ENCODE measurements at places on chromosomes 11 and 22. TPM values are rescaled to one million over a fixed set of nuclear protein-coding genes. Genes with fewer than 3 reads are reported as not detected.

DNA sequence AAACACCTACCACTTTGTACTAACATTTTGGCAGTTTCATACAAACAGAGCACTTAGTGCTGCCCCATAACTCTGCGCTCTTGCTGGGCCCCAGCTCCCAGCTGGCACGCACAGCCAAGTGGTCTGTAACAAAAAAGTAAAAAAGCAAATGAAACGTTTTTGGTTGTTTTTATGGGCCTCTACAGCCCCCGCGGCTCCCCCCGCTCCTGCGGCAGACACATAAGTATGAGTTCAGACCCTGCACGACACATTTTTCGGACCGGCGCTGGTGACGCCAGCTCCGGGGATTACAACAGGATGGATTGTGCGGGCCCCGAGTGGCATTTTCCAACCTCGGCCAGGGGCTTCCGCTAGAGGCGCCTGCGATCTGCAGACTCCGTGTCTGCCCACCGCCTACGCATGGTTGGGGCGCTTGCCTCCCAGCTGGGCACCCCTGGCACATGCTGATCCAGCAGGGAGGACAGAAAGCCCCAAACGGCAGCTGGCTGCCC lies 418.2 kb downstream of the SOX6 start:
- no peak for DNase-seq

- no peak for DNase-seq
Observed at GRCh38 chr11:95066716-95067038, at the start of gene SRSF8. TSS of gene SRSF8 (plus strand) at chr11:95066919. CDS start at chr11:95067227, 308 bp downstream.

DNA sequence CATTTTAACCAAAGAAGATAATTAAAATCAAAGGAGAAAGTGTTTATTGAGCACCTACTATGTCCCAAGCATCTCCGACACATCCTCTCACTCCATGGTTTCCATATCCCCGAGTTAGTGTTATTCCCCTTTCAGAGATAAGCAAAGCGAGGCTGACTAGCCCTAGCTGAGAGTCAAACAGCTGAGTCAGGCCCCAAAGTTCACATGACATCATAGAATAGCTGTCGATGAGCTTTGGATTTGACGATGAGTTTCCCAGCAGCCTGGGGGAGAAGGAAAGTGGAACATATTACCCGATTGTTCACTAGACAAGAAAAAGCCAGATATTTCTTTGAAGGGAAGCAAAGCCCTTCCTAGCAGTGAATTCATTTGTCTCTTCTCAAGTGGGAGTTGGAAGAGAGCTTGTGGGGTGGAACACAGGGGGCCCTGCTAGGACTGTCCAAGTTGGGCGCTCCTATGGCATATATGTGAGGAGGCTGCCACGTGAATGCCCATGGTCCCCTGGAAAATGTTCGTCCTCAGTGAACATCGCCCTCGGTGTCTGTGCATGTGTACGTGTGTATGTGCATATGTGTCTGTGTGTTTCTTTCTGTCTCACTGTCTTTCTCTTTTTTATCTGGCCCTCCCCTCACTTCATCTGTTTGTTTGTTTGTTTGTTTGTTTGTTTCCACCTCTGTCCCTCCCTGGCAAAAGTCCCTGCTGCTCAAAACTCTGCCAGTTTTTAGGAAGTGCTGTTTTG lies 493 bp upstream of the CYTH4 start:
- no peak for DNase-seq

DNA sequence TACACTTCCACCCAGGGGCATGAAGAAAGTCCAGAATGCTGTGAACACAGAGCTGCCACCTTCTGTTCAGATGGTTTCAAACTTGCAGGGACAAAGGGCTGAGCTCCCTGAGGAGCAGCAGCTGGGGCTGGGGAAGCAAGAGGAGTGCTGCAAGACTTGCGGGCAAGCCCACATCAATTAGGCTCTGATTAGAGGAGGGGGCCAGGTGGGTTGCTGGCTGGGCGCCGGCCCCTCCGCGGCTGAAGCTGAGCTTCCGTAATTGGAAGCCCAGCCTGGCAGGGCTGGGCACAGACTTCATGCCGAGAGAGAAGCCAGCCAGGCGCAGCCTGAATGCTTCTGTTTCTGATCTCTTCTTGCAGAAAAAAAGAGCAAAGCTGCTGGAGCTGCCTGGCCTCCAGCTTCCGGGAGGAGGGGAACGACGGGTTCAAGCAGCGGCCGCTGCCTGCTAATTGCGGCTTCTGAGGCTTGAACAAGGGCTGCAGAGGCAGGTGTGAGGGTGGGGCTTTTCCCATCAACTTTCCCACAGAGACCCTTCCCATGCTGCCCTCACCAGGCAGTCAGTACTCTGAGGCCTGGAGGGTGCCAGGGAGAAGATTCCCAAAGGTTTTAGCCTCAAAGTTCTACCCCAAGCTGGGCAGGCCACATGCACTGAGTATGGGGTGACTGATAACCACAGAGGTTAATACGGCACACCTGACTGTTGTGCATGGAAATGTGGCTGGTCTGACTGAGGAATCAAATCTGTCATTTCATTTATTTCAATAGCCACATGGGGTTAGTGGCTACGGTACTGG lies 91.1 kb upstream of the LMO1 start:
- no peak for DNase-seq

- DNase-seq, result no peak
Observed at GRCh38 chr11:125275905-125276618, 111.5 kb downstream of the PKNOX2 start.

- DNase-seq, result no peak
Observed at GRCh38 chr11:122267602-122268001, 151.6 kb upstream of the BLID start.

- no peak for DNase-seq
Observed at GRCh38 chr11:71096751-71097388, 155.5 kb downstream of the SHANK2 start.

Gene EHF
- not detected for polyA plus RNA-seq

GRCh38 chr11:70614034-70614681 lies 215.8 kb downstream of the CTTN start:
- no peak for DNase-seq

Gene FADS2
- polyA plus RNA-seq, result 0.06 TPM

GRCh38 chr11:119195680-119196079 lies 10.4 kb downstream of the NHERF4 start:
- no peak for DNase-seq

- DNase-seq, result no peak
Observed at GRCh38 chr11:70716986-70717775, 318.9 kb downstream of the CTTN start.

DNA sequence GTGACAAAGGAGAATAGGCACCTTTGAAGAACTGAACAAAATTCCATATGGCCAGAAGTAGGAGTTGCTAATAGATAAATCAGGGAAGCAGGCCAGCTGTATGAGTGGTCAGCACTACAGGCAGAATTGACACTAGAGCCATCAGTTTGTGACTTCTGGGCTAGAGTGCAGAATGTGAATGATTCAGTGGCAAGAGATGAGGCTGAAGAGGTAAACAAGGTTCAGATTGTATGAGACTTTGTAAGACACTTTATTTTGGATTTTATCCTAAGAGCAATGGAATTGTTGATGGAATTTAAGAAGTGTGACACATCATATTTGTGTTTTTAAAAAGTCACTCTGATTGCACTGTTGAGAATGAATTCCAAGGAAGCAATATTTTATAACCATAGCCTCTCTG lies 12.9 kb downstream of the BIRC3 start:
- DNase-seq, result no peak

All from CD4-positive, alpha-beta memory T cell (primary cell).